ENCODE measurements at places on chromosomes 16 and 17.
A peak's percentile ranks its signal among the peaks of the same experiment; 100 is the strongest.

DNA sequence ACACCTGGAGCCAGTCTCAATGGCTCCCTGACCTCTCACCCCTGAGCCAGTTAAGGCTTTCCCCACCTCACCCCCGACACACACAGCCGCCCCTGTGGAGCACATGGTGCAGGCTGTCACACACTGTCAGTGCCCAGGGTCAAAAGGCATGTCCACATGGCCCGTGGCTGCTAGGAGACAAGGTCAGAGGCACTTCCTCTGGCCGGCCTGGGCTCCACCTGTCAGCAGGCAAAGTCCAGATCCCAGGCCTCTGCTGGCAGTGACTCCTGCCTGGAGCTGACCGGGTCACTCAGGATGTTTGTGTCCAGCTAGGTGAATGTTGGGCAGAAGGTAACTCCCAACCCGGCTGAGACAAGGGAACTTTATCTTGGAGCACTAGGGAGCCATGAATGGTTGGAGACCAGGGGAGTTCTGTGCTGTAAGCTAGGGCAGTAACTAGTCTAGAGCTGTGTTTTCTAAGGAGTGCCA is 6.0 kb downstream of the SREBF1 start:
- no peak for DNase-seq

- no peak for DNase-seq
These were observed 10.7 kb downstream of the GALNS start for GRCh38 chr16:88846088-88846487.

DNA sequence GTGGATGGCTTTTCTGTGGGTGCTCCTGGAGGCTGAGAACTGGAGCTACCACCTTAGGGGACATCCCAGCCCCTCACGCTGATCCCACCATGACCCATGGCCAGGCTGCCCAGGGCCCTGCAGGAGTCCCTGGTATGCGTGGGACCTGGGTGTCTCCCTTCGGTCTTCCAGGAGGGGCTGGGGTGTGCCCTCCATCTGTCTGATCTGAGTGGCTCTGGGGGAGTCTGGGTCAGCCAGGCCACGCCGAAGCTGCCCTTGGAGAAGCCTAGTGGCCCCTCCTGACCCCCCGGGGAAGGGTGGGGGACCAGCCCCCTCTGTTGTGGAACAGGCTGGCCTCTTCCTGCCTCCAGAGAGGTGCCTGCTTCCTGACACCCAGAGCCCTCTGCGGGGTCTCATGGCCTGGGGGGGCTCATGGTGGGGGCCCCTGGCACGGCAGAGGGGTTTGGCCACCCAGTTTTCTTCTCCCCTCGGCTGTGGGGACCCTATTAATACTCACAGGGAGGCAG is 10.7 kb downstream of the BAIAP2 start:
- no peak for DNase-seq

DNA sequence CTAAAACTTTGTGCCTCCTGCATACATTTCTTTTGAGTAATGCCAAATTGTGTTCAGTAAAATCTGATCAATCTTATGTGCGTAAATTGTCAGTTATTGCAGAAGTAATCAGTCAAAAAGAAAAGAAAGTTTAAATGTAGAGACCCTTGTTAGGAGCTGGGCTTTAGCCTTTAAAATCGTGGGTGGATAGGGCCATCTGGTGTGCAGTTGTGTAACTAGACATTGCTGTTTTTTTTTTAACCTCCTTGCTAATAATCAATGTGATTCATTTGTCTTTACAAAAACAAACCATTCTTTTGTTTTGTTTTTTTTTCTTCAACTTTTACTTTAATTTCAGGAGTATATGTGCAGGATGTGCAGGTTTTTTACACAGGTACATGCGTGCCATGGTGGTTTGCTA is 5.3 kb upstream of the WWOX start:
- no peak for DNase-seq

GRCh38 chr17:72538901-72539352 is 418.1 kb downstream of the SOX9 start:
- no peak for DNase-seq

DNA sequence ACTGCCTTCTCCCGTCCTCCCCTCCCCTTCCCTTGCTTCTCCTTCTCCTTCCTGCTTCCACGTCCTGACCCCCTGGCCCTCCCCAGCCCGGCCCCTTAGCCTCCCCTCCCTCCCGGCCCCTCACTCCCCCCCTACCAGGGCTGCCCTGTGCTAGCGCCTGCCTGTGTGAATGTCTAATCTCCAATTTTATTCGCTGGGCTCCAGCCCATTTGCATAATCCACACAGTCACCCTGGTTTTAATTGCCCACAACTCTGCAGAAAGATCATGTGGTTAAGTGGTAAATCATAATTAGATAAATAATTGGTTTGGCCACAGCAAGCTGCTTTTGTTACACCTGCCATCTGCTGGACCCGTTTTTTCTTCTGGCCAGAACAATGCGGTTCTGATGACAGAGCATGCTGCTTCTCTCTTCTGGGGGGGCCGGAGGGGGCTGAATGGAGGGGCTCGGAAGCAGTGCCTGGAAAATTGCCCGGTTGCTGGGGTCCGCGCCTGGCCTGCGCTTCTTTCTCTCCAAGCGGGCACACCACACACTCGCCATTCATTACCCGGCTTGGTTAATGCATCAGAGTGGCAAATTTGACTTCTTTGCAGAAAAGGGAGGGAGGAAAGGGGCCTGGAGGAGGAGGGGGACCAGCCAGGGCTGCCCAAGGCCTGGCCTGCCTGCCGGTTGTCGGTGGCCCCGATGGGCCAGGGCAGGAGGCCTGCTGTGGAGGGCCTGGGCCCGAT is 19.5 kb upstream of the GSE1 start:
- no peak for DNase-seq

DNA sequence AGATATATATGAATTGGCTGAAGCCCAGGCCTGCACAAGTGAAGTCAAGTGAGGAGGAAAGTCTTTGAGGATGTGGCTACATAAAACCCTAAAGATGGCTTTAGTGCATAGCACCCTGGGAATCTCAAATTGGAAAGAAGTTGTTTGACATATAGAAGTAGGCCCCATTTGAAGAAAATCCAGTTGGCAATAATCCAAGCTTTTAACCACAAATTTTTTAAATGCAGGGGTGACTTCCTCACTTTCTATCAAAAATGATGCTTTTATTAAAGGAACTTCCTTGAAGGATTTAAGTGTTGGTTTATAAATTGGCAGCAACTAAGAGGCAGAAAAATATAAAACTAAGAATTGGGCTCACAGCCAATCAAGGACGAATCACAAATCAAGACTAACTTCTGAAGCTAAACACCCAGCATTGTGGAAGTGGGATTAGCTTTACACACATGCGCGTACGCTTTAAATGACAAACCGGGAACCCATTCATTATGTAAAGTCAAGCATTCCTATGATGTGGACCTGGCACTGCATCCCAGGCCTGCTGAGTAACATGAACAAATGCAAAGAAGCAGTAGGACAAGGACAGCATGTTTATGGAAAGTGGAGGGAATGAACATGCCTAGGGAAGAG is 63.3 kb downstream of the NOG start:
- no peak for DNase-seq

DNA sequence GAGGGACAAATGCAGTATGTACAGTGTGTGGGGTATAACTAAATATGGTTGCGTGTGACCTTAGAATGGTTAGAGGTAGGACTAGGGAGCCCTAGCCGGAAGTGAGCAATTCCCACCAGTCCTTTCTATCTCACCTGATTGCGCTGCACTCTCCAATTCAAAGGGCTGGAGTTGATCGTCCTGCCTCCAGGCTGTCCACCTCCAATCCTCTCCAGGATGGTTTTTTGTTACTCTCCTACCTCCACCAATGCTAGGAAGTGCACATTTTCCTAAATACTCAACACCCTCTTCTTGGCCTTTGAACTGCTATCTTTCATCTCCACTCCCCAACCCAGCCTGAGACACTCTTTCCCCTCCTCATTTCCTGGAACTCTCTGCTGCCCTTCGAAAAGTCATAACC is 181.7 kb upstream of the ASIC2 start:
- no peak for DNase-seq

DNA sequence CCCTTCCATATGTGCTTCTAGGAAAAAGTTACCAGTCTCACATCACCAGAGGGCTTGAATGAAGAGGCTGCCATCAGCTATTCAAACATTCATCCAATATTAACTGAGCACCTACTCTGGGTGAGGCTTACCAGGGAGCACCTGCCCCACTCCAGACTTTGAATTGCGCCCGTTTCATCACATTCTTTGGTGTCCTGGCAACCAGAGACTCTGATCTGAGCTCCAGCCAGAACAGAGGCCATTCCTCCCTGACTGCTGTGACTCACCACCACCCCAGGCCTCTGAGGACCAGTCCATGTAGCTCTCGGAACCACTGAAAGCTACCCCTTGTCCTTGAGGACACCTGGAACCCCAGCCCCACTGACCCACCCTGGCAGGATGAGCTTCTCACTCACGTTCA is at the start of gene C16orf96:
Gene C16orf96 (plus strand): TSS at position 229 of the 400 bp plus-strand sequence. CDS start 150 bp downstream, at position 379.
- DNase-seq, result no peak

DNA sequence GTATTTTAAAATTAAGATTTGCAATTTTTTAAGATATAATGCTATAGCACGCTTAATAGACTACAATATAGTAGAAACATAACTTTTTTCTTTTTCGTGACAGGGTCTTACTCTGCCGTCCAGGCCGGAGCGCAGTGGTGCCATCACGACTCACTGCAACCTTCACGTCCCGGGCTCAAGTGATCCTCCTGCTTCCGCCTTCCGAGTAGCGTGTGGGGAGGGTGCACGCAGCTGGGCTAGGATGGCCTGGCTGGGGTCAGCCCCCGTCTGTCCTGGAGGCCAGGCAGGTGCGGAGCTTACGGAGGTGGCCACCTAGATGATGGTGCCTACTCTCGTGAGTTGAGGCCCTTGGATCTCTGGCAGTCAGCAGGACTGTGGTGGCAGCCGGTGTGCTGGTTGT is 50.1 kb downstream of the JPH3 start:
- no peak for DNase-seq

GRCh38 chr16:85821390-85822135 is 22.1 kb downstream of the COX4I1 start:
- DNase-seq, result peak; percentile 72

DNA sequence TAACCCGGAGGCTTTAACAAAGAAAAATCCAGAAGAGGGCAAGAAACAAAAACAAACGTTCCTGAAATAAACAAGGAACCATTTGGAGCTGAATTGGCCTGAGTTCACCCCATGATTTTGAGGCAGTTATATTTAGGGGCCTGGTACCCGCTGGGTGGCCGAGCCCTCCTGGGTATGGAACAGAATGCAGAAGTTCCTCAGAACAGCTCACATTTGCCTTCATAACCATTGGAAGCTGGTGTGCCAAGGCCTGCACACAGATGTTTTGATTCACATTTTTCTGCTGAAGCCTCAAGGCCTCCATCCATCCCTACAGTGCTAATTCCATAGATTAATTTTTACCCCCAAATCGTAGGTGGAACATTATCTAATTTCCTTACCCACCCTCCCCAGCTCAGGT is 3.3 kb upstream of the ZFHX3 start:
- DNase-seq, result no peak

- no peak for DNase-seq
These were observed 26.9 kb downstream of the TK2 start for GRCh38 chr16:66522816-66523590.

DNA sequence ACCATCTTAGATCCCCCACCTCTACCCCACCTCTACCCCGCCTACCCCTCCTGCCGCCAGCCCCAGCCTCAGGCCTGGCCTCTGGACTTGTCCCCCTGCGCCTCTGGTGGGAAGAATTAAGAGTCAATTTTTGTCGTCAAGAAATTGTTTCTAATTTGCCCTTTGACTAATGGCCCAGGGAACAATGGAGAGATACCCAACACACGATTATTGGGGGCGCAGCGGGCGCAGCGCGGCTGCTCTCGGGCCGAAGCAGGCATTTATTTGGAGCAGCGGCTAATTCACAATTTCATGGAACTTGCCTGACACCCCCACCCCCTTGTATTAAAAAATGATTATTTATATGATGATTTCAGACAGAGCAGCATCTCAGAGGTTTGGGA is 4.4 kb upstream of the BAHCC1 start:
- no peak for DNase-seq

GRCh38 chr17:74063439-74063838 is 140.0 kb upstream of the RPL38 start:
- DNase-seq, result no peak

DNA sequence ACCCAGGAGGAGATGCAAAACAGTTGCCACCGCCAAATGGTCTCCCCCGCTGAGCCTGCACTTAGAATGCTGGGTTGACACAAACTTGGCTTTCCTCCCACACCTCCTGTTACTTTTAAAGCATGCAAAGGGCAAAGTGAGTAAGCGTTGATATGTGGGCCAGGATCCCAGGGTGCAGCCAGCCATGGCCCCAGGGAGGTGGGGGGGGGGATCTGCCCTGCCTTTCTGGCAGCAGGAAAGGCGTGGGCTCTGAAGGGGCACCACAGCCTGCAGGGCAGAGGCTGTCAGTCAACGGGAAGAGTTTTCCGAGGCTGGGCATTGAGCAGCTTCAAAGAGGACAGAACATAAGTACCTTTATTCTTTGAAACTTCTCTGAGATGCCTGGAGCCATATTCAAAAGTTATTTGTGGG is 142.3 kb downstream of the ABCC12 start:
- no peak for DNase-seq

- DNase-seq, result no peak
These were observed 331.3 kb upstream of the EEF2KMT start for GRCh38 chr16:5428932-5429331.

DNA sequence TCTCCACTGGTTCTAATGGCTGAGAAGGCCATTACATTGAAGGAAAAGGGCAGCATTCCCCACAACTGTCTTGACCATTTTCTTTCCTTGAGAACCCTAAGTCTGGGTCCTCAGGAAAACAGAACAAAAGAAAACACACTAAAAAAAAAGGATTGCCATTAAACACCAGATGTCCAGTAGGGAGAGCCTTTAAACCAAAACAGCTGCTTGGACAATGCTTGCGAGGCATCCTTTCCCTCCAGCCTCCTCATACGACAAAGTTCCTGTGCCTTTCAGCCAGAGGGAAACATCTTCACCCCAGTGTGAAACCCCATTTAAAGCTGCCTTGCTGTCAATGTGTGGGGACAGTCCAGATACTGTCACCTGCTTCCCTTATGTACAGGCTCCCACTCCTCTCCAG is 74.3 kb downstream of the MMD start:
- peak; percentile 5 for DNase-seq

- peak; percentile 6 for DNase-seq
These were observed 37.9 kb downstream of the SNX20 start for GRCh38 chr16:50643192-50643591.

- DNase-seq, result no peak
These were observed 34.0 kb downstream of the CCDC57 start for GRCh38 chr17:82178499-82179261.

DNA sequence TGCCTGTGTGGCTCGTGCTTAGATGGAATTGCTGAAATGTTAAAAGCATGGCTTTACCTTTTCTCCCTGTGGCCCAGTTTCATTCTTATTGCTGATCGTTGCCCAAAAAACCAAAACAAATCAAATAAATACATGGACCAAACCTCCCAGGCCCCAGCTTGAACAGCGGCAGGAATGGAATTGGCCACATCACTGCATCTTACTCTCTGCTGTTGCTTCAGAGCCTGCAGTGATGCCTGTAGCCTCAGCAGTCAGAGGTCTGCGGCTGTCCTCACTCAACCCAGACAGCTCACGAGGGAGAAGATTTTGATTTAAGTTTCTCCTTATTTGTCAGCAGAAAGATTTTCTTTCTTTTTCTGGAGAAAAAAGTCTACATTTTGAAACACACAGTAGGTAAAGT is 91.5 kb downstream of the NPIPB11 start:
- peak; percentile 6 for DNase-seq
